Activated CD8-positive, alpha-beta memory T cell treated with anti-CD3 and anti-CD28 coated beads for 24 hours (primary cell): ENCODE measurements at places on chromosomes 7 and 10.

- no peak for DNase-seq
These were observed 205.5 kb downstream of the EMX2 start for GRCh38 chr10:117748058-117748457.

- no peak for DNase-seq
These were observed 125.7 kb downstream of the ARHGAP21 start for GRCh38 chr10:24597961-24598360.

DNA sequence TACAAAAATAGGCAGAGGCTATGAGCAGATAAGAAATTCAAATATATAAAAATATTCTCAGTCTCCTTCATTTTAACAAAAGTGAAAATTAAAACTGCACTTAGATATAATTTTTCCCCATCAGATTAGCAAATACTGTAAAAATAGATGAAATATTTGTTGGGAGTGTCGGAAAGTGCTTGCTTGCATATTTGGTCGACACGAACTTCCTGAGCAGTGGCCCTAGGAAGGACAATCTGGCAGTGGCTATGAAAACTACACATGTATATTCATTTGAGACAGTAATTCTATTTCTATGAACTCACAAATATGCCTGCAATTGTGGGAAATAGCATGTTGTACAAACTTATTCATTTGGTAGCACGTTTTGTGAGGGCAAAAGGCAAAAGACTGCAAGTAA, 81.4 kb downstream of the GOLGA7B start:
- DNase-seq = no peak

DNA sequence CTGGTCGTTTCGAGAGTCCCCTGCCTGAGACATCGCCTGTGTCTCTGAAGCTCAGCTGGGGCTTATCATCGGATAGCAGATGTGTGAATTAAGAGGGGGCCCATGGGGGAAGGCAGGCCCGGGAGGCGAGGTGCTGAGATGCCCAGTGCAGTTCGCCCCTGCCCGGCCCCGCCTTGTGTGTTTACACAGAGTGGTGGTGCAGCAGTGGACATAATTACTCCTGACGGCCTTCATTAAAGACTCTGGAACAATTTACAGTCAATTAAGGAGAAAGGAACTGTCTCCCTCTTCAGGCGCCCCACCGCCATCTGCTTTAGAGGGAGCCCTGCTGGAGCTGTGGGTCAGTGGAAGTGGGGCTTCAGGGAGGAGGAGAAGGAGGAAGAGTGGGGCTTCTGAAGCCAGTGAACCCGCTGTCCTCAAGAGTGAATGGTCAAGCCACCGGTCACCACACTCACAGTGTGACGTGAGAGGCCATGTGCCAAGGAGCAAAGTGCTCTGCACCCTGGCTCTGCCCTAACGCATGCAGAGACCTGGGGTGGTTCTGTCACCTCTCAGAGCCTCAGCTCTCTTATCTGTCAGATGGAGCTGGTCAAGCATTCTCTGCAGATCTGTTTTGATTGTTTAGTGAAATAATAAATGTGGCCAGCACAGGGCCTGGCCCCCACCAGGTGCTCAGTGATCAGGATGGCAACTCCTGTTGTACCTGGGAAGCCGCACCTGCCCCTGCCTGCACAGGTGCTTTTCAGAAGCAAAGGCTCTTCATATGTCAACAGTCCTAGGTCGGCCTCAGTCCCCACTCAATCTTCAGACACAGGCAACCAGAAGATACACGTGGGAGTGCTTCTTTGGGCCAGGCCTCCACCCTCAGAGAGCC, 65.6 kb downstream of the CDH23 start:
- no peak for DNase-seq

DNA sequence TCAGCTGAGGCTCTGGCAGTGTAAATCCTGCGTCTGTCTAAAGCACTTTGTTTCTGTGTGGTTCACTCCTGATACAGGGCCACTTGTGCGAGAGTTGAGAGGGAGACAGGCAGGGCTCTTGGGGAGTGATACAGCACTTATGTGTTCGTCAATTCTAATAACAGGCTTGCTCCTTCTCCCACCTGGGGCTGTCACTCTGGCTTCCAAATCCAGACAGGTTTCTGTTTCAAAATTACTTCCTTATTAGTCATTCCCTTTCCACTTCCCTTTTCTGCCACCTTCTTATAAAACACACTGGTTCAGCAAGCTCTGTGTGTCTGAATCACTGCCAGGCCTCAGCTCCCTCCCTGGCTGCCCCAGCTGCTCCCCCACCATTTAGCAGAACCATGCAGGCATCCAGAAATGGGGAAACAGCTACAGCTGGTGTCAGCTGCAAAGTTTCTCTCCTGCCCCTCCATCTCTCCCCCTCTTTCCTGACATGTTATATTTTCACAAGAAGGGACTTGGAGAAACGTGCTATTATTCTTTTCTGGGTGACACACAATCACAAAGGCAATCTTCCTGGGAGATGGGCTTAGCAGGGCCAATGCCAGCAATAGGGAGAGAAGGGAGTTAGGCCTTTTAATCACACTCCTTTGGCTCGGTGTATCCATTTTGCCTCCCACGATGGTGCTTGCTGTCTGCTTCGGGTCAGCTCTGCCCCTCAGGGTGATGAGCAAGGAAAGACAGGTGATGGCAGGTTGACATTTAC, 58.4 kb upstream of the ZNRF2 start:
- DNase-seq = no peak

- DNase-seq = no peak
These were observed 39.6 kb upstream of the MET start for GRCh38 chr7:116632384-116632783.

- DNase-seq = no peak
These were observed 35.8 kb downstream of the GBX1 start for GRCh38 chr7:151131592-151132293.

DNA sequence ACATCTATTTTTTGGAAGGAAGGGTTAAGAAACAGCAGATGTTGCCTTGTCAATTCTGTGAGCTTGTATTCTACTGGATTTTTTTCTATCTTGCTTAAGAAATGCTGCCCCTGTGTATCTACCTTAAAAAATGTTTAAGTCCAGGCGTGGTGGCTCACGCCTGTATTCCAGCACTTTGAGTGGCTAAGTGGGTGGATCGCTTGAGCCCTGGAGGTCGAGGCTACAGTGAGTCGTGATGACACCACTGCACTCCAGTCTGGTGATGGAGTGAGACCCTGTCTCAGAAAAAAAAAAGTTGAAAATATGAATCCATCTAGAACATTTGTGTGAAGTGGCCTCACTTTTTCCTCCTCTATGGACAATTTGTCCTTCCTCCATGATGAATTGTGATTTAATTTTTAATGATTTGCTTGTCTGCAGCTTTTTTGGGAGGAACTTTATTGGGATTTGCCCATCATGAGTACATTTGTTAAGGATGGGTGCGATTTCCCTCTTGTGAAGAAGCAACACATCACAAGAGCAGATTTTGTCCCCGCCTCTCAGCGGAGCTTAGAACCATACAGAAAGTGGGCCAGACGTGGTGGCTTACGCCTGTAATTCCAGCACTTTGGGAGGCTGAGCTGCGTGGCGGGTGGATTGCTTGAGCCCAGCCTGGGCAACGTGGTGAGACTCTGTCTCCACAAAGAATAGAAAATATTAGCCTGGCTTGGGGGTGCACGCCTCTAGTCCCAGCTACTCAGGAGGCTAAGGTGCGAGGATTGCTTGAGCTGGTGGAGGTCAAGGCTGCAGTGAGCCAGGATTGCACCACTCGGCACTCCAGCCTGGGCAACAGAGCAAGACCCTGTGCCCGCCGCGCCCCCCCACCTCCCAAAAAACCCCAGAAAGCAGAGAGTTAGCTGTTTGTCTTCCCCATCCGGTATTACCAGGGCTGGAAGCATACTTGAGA, 57.7 kb downstream of the DNAJB6 start:
- DNase-seq = no peak

DNA sequence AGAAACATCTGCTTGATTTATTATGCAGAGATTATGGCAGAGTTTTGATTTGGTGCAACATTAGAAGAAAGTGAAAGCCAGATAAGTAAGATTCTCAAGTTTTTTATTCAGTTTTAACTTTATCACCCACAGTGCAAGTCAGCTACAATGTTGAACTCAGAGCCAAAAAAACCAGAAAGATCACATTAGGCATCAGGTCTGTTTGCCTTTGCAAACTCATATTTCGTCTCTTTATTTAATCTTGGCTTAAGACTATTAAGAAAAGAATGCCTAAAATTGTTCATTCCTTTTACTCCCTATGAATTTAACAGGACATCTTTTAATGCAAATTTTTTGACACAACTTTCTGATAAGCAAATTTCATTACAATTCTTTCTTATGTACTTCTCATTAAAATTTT, 76.0 kb upstream of the TMEM26 start:
- no peak for DNase-seq

DNA sequence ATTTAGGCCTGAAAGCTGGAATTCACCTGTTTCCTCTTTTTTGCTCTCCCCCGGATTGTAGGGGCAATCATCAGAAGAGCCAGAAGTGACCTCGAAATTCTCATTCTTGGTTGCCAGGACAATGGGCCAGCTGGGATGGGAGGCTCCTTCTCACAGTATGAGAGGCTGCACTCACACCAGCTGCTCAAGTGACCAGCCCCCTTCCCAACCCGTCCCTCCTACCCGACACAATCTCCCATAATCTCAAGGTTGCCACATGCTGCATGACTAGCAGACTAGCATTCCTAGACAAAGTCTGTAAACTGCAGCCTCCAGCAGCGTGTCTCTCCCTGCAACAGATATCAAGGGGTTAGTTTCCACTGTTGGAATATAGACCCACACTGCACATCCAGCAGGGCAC, 110.3 kb downstream of the C1GALT1 start:
- no peak for DNase-seq

- no peak for DNase-seq
These were observed 15.3 kb downstream of the MRPL32 start for GRCh38 chr7:42947521-42947920.

- no peak for DNase-seq
These were observed 256.9 kb upstream of the FZD1 start for GRCh38 chr7:91007371-91007770.

GRCh38 chr10:48447356-48448215, 141.1 kb downstream of the MAPK8 start:
- no peak for DNase-seq

- DNase-seq = no peak
These were observed 10.4 kb upstream of the ITGB8 start for GRCh38 chr7:20320322-20320721.

GRCh38 chr10:16681521-16681920, 135.7 kb downstream of the RSU1 start:
- no peak for DNase-seq

GRCh38 chr7:101575168-101575567, 53.9 kb downstream of the MYL10 start:
- no peak for DNase-seq

DNA sequence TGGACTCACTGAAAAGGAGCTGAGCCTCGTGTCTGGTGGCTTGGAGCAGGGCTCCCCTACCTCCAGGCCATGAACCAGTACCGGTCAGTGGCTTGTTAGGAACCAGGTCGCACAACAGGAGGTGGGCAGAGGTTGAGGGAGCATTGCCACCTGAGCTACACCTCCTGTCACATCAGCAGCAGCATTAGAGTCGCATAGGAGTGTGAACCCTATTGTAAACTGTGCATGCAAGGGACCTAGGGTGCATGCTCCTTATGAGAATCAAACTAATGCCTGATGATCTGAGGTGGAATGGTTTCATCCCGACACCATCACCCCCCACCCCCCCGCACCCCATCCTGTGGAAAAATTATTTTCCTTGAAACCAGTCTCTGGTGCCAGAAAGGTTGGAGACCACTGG, 50.4 kb downstream of the TSPAN15 start:
- DNase-seq = no peak

DNA sequence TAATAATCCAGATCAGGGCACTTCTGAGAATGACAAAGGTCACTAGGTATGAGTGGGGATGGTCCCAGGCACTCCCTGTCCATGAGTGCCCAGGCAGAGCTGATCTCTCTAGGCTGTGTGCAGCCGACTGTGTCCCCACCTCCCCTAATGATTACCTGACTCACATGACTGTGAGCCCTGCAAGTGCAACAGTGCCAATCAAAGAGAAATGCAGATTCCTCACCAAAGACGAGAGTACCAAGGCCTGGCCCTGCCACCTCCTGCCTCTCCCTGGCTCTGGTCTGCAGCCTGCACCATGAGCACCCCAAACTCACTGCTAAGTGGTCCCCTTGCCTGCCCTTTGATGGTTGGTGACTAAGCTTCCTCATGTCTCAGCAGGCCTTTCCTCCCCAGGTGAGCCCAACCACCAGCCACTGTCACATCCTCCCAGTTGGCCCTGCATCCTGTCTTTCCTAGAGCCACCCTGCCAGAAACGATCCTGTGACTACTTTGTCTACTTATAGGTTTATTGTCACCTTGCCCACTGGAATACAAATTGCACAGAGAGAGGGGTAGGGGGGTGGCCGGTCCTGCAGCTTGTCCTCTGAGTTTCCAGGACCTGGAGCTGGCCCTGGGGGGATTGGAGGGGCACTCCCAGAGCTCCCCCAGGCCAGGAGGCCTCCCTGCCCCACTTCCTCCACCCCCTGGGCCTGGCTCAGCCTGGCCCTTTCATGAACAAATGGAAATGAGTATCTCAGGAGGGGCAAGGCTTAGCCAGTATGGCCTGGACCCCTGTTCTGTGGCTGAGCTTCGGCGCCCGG, 22.4 kb upstream of the GDF10 start:
- peak; percentile 69 for DNase-seq
